ENCODE measurements at places on chromosomes 1 and 21.

GRCh38 chr1:195472291-195472690 lies 1135.9 kb downstream of the KCNT2 start:
- no peak for DNase-seq

- DNase-seq, result no peak
Observed at GRCh38 chr1:12296623-12297022, 66.8 kb downstream of the VPS13D start.

DNA sequence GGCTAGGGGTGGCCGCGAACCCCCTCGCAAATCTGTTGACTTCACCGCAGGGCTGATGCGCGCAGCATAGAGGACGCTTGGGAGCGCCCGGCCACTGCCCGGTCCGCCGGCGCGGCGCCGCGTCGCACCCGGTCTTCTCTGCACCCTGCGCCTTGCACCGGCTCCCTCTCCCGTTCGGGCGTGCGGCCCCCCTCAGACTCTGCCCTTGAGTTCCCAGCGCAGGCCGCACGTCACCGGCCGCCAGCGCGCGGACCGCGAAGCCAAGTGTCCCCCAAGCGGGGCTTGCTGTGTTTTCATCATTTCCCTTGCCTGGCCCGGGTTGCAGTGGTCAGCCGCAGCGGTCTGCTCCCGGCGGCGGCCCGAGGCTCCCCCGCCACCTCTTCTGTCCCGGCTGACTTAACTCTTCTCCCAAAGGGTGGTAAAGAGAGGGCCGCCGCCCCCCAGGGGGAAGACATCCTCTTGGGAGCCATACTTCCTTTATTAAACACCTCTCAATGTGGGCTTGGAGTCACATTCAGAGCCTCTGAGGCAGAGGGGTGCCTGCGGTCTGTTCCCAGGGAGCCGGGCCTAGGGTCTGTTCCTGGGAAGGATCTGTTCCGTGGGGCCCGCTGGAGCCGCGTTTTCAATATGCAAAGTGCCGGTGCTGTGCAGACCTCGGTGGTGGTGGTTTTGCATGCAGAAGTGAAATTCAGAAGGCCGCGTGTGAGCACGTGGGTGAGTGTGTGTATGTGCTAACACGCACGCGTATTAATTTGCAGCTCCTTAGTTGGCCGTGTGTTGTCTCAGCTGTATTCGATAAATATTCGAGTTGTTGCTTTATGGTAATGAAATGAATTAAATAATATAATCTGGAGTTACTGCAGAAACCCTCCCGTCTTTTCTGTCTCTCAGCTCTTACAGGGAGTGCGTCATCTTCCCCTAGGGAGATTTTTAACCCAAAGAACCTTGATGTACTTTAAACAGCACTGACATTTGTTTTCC lies 17.6 kb downstream of the PBX1 start:
- DNase-seq, result no peak

DNA sequence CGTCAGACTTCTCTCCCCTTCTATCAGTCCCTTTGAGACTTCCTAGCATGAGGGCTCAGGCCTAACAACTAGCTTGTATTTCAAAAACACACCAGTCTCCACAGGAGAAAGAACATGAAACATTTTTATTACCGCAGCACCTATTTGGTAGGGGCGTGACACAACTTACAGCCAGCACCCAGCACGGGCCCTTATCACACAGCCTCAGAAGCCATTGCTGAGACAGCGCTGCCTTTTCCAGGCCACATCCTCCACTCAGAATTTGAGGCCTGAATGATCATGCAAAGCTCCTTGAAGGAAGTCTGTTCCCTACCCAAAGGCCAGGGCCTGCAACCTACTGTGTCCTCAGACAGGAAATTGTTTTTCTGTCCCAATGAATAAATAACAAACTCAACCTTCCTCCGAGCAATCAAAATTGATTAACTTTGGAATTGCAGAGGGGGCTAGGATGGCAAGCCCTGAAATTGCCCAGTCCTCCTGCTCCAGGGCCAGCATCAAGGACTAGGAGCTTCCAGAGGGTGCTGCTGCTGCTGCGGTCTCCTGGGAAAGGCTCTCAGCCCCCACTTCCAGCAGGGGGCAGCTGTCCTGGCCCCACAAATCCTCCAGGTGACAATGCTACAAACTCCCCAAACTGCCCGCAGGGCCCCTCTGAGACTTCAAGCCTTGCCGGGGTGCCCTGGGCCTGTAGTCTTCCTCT lies 94.3 kb upstream of the GALNT2 start:
- no peak for DNase-seq

- DNase-seq, result no peak
Observed at GRCh38 chr1:2416403-2416802, 4.0 kb upstream of the PEX10 start.

- DNase-seq, result no peak
Observed at GRCh38 chr1:246138781-246139180, 368.3 kb downstream of the SMYD3 start.

DNA sequence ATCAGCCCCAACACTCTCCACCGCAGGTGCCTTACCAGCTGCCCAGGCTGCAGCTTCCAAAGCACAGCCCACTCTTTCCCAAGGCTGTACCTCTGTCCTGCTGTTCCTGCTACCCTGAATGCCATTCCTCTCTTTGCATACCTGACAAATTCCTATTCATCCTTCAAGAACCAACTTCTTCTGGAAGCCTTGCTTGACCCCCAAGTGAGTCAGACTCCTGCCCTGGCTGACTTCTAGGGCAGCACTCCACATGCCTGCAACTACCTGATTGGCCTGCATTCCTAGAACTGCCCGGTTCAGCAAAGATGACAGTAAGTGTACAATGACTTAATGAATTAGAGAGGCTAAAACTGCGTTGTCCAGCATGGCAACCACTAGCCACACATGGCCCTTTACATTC lies 20.8 kb upstream of the PDZK1IP1 start:
- no peak for DNase-seq

- no peak for DNase-seq
Observed at GRCh38 chr21:39073063-39073462, 110.2 kb downstream of the PSMG1 start.

GRCh38 chr1:8422510-8423268 lies 104.8 kb downstream of the SLC45A1 start:
- no peak for DNase-seq

GRCh38 chr1:107262467-107263286 lies 121.8 kb downstream of the NTNG1 start:
- DNase-seq, result no peak

- DNase-seq, result no peak
Observed at GRCh38 chr1:220818421-220819173, 31.9 kb downstream of the MTARC1 start.

GRCh38 chr1:12202190-12202497 lies 27.7 kb upstream of the VPS13D start:
- DNase-seq, result no peak

- peak; percentile 44 for DNase-seq
Observed at GRCh38 chr1:246404078-246404477, 103.0 kb downstream of the SMYD3 start.

- DNase-seq, result no peak
Observed at GRCh38 chr21:37381883-37382585, 15.5 kb downstream of the DYRK1A start.

DNA sequence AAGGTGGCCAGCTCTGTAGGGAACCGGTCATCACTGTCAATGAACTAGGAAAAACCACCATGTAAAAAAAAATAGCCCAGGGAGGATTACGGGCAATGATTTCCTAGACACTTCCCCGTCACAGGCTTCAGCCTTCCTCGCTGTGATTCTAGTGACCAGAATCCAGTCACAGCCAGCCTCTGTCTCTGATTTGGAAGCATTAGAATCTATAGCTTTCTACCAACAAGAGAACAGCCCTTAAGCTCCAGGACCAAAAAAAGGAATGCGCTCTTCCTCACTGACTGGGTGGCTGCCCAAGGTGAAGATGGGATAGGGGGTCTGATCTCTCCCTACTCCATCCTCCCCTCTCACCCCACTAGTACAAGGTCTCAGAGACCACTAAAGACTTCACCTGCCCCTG lies 67.2 kb downstream of the TEX35 start:
- no peak for DNase-seq

DNA sequence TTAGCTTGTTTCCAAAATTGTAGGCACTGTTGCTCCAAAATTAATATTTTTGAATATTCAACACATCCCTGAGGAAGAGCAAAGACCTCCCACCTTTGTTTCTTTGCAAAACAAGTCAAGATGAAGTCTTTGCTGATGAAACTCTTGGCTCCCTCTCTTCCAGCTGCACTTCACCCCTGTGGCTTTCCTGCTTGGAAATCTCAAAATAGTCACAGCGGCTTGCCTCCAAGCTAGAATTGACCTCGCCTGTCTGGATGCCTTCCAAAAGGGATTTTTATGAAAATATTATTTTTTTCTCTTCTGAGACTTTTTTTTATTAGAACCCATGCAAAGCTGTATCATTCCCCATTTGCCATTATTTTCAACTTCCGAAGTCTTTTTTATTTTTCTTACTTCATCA lies 71.1 kb upstream of the MROH9 start:
- peak; percentile 91 for DNase-seq

DNA sequence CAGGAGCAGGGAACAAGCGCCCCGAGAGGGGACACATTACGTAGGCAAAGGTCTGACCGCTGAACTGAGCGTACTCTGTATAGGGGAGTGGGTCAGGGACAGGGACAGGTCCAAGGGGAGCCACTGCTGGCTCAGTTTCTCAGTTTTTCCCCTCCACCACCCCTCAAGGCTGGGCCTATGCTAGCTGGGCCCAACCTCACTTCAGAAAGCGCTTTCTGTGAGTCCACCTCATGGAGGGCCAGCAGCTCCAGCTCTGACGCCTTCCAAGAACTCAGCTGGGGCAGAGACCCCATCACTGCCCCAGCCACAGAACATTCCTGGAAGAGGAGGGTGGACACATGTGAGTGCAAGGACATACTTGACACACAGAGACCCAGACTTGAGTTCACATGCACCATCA lies 242.0 kb downstream of the FOXD2 start:
- DNase-seq, result no peak

DNA sequence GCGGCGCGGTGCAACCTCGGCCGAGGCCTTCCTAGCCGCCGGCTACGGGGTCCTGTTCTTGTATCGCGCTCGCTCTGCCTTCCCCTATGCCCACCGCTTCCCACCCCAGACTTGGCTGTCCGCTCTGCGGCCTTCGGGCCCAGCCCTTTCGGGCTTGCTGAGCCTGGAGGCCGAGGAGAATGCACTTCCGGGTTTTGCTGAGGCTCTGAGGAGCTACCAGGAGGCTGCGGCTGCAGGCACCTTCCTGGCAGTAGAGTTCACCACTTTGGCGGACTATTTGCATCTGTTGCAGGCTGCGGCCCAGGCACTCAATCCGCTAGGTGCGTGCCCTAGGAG lies 379 bp downstream of the PPCS start:
- DNase-seq, result peak; percentile 57

DNA sequence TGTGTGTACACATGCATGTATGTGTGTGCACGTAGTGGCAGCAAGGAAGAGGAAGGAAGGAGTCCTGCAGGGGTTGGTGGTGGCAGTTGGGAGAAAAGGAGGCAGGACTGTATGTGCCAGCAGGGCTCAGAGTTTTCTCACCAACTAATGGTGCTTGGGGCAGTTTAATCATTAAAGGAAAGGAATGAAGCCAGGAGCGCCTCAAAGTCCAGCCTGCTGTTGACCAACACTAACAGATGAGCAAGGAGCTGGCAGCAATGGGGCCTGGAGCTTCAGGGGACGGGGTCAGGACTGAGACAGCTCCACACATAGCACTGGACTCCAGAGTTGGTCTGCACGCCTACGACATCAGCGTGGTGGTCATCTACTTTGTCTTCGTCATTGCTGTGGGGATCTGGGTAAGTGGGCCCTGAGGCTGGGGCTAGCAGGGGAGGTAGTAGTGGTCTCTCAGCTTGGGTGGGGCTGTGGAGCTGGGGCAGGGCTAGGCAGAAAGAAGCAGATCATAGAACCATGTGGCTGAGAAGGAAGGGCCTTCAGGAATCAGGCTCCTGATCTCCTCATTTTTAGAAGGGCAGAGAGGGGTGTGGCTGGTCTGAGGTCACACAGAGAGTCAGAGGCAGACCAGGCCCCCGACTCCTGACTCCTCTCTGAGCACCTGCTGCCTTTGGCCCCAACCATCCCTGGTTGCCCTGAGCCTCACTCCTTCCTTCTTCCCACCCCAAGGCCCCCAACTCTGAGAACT lies at the start of gene SLC5A9:
Gene SLC5A9, plus strand, starts transcription at position 216 of the 742 bp plus-strand sequence. Its CDS starts 21 bp downstream, at position 237.
- no peak for DNase-seq

- DNase-seq, result no peak
Observed at GRCh38 chr1:72734415-72734814, 452.1 kb upstream of the NEGR1 start.

- DNase-seq, result no peak
Observed at GRCh38 chr1:206690516-206690915, 5.8 kb downstream of the MAPKAPK2 start.

DNA sequence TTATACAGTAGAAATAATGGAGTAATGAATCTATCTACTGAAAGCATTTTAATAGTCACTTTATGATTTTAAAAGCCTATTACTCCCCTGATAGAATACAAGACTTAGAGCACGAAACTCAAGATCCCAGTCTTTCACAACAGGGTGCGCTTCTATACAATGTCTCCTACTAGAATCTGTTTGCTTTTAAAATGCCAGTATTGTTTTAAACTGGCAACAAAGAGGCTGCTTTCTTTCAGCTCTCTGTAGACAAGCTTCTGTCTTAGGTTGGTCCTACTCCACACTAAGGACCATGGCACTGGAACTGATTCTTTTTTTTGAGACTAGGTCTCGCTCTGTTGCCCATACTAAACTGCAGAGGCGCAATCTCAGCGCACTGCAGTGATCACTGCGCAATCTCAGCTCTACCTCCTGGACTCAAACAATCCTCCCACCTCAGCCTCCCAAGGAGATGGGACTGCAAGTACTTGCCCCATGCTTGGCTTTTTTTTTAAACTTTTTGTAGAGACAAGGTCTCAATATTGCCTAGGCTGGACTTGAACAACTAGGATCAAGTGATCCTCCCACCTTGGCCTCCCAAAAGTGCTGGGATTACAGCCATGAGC lies 4.8 kb downstream of the DCAF8 start:
- DNase-seq, result no peak

GRCh38 chr1:183191833-183192232 lies 5.8 kb downstream of the LAMC2 start:
- peak; percentile 67 for DNase-seq

GRCh38 chr1:5274527-5274926 lies 620.1 kb downstream of the AJAP1 start:
- no peak for DNase-seq

- peak; percentile 30 for DNase-seq
Observed at GRCh38 chr1:231421546-231421970, 529 bp downstream of the EGLN1 start.

DNA sequence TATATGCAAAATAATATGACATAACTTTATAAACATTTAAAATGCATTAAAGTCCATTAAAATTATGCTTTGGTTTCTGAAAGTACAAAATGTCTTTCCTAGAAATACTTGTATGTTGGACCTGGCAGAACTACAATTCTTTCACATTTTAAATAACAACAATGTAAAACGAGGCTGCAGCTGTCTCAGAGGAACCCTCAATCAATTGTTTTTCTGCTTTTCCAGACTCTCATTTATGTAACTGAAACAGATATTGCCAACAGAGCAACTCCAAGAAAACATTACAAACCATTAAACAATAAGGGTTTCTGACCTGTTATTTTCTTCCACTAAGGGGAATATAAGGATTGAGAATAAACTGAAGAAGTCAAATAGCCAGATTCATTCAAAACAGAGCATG lies 1193.4 kb downstream of the NCAM2 start:
- DNase-seq, result peak; percentile 78

GRCh38 chr1:46547481-46548383 lies 3.7 kb downstream of the KNCN start:
- no peak for DNase-seq

- DNase-seq, result no peak
Observed at GRCh38 chr21:28018741-28019669, 973.7 kb downstream of the LTN1 start.

Data from muscle of arm (tissue), 14 donors.